Progenitor cell of endocrine pancreas (in vitro differentiated cells): ENCODE measurements at places on chromosomes 7 and 10. TPM values are rescaled to one million over a fixed set of nuclear protein-coding genes. Genes with fewer than 3 reads are reported as not detected.

Gene ITGB1
- total RNA-seq, result 382 and 384 TPM in 2 replicates

Gene OR2A7
- total RNA-seq, result 8.0 and 9.3 TPM in 2 replicates

Gene CYP2E1
- total RNA-seq, result 0.91 and 1.4 TPM in 2 replicates

Gene ASIC3
- 3.5 and 5.1 TPM in 2 replicates for total RNA-seq

- no peak for DNase-seq
Measured at GRCh38 chr7:43077732-43078391, 34.6 kb upstream of the HECW1 start.

- no peak for DNase-seq
Measured at GRCh38 chr7:136086712-136087111, 109.6 kb upstream of the MTPN start.

DNA sequence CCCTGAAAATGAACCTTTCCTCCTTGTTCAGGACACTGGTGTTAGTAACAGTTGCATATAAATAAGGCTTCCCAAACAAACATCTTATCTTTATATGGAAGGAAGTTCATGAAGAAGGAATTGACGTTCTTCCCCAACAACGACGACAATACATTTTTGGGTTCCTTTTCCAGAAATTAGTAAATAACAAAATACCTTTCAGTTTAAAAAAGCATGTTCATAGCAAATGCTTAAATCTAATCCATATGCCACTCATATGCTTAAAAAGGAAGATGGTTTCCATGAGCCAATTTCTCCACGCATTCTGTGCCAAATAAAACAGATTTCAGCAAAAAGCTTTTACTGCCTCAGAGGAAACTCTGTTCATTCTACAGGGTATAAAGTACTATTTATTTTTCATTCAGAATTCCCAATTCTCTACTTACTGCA, 182.6 kb downstream of the COBL start:
- no peak for DNase-seq

GRCh38 chr10:28135258-28135657, 136.4 kb upstream of the ODAD2 start:
- no peak for DNase-seq
